ENCODE measurements at places on chromosomes 5 and 9.

- DNase-seq: no peak
Measured at GRCh38 chr9:136007934-136008692, 46.9 kb upstream of the UBAC1 start.

DNA sequence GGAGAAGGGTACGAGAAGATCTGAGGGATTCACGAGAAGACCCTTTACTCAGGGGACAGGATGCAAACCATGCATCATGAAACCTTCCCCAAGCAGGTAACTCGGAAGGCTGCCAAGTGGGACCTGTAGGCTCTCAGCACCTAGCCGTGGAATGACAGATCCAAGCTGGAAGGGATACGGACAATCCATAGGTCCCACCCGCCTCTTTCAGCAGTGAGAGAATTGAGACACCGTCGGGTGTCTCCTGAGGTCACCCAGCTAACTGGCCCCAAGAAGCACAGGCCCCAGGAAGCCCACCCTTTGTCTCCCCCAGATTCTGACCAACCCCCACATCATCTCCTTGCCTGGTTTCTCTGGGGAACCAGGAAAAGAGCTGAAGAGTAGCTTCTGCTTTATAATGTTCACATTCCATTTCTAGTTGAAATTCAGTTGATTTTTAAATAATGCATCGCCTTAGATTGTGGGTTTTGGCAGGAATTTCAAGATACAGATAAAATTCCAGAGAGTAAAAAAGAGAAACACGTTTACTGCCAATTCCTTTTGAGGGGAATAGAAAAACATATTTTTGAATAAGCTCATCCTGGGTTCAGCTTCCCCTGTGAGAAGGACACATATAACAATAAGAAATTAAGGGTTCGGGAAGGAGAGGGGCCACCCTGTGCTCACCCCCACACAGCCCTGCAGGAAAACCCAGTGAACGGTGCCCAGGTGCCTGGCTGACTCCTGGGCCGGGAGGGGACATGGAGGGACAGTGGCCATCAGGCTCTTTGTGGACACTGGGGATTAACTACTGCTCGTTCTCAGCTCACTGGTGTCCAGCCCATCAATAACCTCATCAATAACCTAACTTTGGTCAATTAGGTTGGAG, 51.1 kb downstream of the NSUN2 start:
- no peak for DNase-seq

- no peak for DNase-seq
Measured at GRCh38 chr5:51488803-51489642, 105.8 kb downstream of the ISL1 start.

DNA sequence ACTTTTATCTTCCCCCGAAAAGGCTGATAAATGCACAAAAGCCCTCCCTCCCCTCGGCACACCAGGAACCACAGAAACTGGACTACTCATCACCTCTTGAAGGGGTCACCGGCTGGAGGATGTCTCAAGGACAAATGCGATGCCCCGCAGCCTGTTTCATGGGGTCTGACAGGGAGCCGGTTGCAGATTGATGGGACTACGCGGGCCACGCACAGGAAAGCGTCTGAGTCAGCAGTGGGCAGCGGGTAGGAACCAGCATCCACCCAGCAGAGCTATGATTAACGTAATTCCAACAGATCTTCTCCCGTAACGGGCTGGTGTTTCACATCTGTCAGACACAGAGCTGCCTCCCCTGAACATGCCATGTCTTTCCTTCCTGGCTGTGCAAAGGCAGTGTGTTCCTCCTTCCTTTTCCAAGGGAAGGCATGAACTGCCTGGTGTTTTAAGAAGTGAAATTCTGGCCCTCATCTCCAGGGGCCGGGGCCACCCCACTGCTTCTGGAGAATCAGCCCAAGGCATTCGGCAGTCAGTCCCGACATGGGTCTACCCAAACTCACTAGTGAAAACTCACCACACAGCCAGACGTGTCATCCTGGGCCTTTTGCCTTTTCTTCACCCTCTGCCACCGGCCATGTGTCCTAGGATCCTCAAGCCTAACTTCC, 144.4 kb upstream of the PHYKPL start:
- no peak for DNase-seq

DNA sequence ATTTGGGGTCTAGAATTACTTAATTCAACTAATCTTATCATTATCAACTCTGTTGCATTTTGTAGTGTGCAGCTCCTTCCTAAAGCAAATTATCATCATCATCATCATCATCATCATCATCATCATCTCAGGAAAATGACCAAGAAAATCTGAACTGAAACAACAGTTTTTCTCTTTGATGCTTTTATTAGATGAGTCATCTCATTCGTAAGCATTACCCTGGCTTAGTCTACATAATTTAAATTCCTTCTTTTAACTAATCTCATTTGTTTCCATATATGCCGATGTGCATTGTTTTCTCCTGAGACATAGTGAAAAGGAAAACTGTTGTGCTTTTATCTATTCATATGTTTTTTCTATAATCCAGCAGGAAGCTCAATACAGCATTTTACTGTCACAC, 173.0 kb upstream of the PDE4D start:
- no peak for DNase-seq

DNA sequence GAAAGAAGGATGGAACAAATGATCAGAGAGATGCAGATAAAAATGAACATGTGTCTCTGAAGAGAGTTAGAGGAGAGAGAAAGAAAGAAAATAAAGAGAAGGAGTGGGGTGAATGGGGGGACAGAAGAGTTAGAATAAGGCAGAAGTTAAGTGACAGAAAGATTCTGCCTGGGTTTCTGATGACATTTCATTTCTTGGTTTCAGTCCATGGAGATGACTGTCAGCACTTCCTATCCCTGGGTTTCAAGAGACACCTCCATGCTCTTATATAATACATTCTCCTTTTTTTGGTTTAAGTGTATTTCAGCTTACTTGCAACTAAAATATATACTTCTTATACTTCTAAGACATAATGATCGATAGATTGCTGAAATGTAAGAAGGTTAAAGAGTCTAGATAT, 213.0 kb upstream of the IL12B start:
- no peak for DNase-seq

DNA sequence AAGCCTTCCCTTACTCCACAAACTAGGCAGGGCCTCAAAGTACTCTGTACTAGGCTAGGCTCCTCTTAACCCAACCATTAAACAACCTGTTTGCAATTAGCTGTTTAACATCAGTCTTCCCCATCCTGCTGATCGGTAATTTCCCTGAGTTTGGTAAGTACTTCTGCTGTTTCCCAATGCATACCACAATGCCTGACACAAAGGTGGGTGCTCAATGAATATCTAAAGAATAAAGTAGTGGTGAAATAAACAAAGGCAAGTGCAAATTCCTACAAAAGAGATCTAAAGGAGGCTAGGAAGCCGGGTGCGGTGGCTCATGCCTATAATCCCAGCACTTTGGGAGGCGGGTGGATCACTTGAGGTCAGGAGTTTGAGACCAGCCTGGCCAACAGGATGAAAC, 25.0 kb downstream of the FBXW2 start:
- DNase-seq: no peak

GRCh38 chr5:1746371-1747078, 53.1 kb downstream of the MRPL36 start:
- no peak for DNase-seq

- no peak for DNase-seq
Measured at GRCh38 chr5:75668977-75669689, 48.1 kb downstream of the POC5 start.

- no peak for DNase-seq
Measured at GRCh38 chr5:88108490-88109279, 160.0 kb downstream of the TMEM161B start.

DNA sequence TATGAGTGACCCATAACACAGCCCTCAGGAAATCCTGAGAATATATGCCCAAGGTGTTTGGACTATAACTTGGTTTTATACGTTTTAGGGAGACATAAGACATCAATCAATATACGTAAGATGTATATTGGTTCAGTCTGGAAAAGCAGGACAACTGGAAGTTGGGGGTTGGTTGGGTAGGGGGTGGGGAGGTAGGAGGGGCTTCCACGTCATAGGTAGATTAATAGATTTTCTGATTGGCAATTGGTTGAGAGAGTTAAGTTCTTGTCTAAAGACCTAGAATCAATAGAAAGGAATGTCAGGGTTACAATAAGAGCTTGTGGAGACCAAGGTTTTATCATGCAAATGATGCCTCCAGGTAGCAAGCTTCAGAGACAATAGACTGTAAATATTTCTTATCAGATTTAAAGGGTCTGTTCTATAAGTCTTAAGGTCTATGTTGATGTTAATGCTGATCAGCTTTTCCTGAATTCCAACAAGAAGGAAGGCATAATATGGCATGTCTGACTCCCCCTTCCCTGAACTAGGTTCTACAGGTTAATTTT, 2267.7 kb upstream of the ACO1 start:
- DNase-seq: no peak

GRCh38 chr9:121253821-121254501, 14.0 kb upstream of the GSN start:
- no peak for DNase-seq

- DNase-seq: no peak
Measured at GRCh38 chr5:168696611-168697010, 117.4 kb upstream of the PANK3 start.

DNA sequence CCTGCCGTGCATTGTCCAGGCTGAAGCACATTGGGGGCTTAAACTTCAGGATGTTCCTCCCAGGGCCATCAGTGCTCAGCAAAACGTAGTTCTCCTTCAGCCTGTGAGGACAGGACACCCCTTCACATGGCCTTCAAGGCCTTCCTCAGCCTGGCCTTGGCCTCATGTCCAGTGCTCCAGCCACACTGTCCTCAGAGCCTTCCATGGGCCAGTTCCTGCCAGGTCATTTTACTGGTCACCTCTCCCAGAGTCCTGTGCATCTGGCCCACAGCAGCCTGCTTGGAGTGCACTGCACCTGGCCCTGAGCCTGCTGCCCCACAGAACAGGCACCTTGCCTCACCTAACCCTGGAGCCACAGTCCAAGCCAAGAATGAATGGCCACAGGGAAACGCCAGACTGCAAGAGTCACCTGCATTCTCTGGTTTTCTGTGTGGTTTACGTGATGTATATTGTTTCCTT, 8.7 kb downstream of the HNRNPAB start:
- no peak for DNase-seq

DNA sequence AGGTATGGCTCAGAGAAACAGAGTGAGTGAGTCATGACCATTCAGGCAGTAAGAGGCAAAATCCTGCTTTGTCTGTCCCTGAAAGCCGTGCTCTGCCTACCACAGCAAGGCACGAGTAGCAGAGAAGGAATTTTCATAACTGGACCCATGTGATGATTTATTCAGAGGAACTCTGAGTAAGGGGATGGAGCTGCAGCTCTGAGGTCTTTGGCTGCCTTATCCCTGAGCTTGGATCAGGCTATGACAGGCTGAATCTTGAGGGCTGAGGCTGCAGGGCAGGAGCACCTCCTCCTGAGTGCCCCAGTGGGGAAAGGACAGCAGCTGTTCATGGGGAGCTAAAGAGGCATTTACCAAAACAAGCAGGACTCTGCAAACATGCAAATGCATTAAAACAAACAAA, 183.4 kb downstream of the PAPPA start:
- no peak for DNase-seq

DNA sequence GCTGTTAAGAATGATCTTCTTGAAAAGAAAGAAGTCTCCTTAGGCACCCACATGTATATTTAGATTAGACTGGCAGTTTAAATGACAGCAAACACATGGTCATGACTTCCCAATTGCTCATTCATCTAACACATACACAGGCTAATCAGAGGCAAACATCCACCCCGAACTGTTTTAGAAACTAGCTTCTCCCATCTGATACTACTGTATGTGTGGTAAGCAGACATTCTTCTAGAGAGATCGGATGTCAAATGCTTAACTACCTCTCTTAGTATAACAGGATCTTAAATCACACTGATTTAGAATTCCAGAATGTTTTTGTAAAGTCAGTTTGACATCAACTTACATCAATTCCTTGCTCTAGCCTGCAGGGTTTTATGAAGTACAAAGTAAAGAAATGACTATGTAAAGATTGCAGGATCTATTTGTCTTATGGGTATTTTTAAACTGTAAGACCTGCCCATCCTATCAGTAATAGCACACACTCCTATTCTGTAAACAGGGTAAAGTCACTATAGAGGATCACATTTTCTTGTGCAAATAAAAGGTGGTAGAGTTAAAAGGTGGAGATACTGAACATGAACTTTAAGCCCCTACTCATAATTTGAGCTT, 239.7 kb downstream of the MLLT3 start:
- no peak for DNase-seq

DNA sequence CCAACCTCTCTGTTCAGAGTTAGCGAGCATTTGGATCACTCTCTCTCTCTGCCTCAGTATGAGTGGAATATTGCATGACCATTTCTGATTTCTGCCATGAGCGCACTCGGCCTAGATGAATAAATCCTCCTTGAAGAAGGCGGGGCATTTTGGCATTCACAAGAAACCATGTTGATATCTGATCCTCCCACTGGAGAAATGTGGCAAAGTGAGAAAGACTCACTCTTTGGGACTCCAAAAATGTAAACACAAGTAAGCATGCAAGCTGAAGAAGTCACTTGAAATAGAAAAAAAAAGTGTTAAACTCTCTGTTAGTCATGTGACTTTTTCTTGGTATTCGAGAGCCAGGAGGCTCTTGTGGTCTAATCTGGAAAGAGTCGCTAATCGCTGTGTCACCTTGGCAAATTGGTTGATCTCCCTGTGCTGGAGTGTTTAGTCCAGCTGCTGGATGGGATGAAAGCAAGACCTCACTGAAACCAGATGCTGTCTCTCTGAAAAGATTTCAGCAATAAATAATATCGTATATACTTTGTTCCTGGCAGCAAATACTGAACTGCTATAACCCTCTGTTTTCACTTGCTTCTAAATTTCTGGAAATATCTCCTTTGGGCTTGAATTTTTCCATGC, 95.5 kb downstream of the GHR start:
- DNase-seq: no peak

DNA sequence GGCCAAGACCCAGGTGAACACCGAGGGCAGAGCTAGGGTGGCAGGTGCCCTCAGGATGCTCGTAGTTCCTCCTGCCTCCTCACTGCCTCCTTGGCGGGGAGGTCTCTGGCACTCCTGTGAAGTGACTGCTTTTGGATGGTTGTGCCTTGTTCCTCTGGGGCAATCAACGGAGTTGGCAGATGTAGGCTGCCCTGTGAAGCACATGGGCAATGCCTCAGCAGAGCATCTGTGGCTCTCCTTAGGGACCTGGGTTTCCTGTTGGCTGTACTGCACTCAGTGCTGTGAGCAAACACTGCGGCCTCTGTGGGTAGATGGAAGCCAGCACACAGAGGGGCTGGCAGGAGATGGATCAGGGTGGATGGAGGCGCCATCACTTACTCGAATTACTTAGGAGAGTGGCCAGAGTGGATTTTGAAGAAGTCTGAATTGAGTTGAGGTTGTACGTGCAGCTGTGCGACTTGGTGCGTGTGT, 71.4 kb upstream of the COL5A1 start:
- DNase-seq: no peak

Data from effector memory CD4-positive, alpha-beta T cell (primary cell).